Thyroid gland (tissue), 4 donors: ENCODE measurements at places on chromosomes 16 and 17.

- no peaks in the 10 kb centered on the region for H3K36me3 ChIP-seq
- H3K4me3 ChIP-seq = no peak overlapping the region
- H3K27ac ChIP-seq = no peak overlapping the region
- no peaks in the 10 kb centered on the region for H3K4me1 ChIP-seq
- DNase-seq = no peak
Observed at GRCh38 chr17:72613396-72613795, 479.1 kb downstream of the SLC39A11 start.

DNA sequence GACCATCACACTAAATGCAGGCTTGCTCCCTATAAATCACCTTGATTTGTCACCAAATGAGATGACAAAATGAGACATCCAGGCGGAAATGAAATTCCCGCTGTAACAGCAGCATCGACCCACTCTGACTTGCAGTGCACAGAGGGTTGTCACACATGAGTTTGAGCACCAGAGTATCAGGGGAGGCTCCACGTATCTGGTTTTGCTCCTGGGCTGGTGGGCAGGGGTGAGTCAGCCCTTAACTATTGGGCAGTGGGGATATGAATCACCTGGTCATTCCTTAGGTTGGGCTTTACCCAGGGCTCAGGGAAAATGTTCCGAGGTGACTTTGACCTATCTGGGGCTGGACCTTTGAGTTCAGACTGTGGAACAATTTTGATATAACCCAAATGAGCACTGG, 245.2 kb upstream of the CCL2 start:
- no peaks in the 10 kb centered on the region for H3K4me1 ChIP-seq
- H3K27ac ChIP-seq = no peak overlapping the region
- no peak for DNase-seq
- H3K4me3 ChIP-seq = no peak overlapping the region
- H3K27me3 ChIP-seq = no peaks in the 10 kb centered on the region

DNA sequence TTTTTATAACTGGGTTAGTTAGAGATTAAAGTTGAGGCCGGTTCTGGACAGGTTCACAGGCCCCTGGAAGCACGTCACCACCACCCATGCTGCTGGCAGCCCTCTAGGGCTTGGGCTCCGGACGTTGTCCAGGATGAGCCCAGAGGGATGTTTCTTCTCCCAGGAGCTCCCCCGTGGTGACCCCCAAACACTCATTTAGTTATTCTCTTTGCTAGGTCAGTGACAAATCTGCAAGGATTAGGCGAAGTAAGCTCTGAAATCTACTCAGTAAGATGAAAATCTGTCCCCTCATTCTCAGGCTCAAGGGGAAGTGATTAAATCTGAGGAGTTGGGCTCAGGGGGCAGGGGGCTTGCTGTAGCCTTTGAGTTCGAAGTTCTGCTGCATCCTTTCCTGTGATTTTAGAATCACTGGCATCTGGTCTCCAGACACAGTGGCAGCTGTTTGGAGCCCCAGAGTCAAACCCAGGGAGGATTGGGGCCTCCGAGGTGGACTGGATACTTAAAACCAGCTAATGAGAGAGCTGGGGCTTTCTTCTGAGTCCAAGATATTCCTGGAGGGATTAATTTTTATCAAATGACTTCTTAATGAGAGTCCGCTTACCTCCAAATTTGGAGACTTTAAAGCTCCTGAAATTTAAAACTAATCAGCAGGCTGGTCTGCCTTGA, 49.2 kb upstream of the HS3ST2 start:
- H3K36me3 ChIP-seq = no peaks in the 10 kb centered on the region
- H3K4me1 ChIP-seq = no peaks in the 10 kb centered on the region
- DNase-seq = no peak
- no peaks in the 10 kb centered on the region for H3K27me3 ChIP-seq

- H3K4me3 ChIP-seq = no peak overlapping the region
- peaks cover 4% of the 10 kb centered on the region for H3K4me1 ChIP-seq
- no peaks in the 10 kb centered on the region for H3K27me3 ChIP-seq
- no peaks in the 10 kb centered on the region for H3K36me3 ChIP-seq
Observed at GRCh38 chr17:60743799-60744198, 66.1 kb downstream of the BCAS3 start.

DNA sequence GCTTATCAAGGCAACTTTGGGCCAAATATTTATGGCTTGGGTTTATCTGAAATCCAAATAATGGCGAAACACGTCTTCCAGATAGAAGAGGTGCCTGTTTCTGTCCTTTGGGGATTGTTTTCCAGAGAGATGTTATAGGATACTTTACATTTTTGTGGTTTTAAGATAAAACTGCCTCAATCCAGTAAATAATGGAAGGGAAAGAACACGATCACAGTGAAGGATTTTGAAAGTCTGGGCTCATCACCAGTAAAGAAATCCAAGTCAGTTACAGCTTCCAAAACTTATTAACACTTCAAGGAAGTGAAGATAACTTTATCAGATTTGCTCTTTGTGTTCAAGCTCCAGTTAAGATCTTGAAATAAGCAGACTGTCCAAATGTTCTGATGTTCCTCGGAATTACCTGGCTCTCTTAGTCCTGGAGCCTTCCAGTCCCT, 30.1 kb downstream of the DNAH2 start:
- no peak overlapping the region for H3K4me3 ChIP-seq
- H3K36me3 ChIP-seq = no peaks in the 10 kb centered on the region
- H3K27ac ChIP-seq = no peak overlapping the region
- H3K27me3 ChIP-seq = no peaks in the 10 kb centered on the region
- DNase-seq = no peak
- H3K4me1 ChIP-seq = no peaks in the 10 kb centered on the region

DNA sequence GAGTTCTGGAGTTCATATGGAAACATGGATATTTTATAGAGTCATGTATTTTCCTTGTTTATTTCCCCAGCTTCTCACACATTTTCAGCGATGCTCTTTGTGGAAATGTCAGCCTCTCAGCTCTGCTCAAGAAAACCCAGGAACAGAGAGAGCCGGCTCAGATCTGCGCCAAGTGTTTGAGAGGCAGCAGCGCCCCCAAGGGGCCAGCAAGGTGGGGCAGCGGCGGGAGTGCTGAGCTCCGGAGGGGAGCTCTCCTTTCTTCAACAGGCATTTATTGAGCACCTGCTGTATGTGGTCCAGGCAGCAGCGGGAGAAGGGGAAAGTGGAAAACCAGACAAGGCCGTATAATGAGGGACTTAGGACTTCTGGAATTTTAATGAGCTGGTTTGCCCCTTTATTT, 421.1 kb upstream of the C16orf82 start:
- H3K36me3 ChIP-seq = no peaks in the 10 kb centered on the region
- no peak overlapping the region for H3K4me3 ChIP-seq
- no peaks in the 10 kb centered on the region for H3K27me3 ChIP-seq
- peaks cover 5% of the 10 kb centered on the region for H3K4me1 ChIP-seq
- H3K27ac ChIP-seq = no peak overlapping the region

DNA sequence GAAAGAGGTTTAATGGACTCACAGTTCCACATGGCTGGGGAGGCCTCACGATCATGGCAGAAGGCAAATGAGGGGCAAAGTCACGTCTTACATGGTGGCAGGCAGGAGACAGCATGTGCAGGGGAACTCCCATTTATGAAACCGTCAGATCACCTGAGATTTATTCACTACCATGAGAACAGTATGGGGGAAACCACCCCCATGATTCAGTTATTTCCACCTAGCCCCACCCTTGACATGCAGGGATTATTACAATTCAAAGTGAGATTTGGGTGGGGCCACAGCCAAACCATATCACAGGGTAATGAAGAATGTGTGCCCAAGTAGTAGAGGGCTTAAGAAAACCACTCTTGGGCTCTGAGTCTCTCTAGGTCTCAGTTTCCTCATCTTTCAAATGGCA, 85.1 kb downstream of the PRKCB start:
- H3K4me1 ChIP-seq = no peaks in the 10 kb centered on the region
- no peak overlapping the region for H3K27ac ChIP-seq
- no peak for DNase-seq
- no peaks in the 10 kb centered on the region for H3K36me3 ChIP-seq
- no peaks in the 10 kb centered on the region for H3K27me3 ChIP-seq

GRCh38 chr17:9022573-9023391, 1.5 kb downstream of the NTN1 start:
- no peak overlapping the region for H3K27ac ChIP-seq
- peak overlapping the region; percentile 49 for H3K4me3 ChIP-seq
- H3K4me1 ChIP-seq = peaks cover 15% of the 10 kb centered on the region

GRCh38 chr17:36089888-36090836, at the start of gene CCL3:
Gene CCL3, minus strand, starts transcription at chr17:36090143. Its CDS starts 85 bp downstream, at chr17:36090058.
- no peaks in the 10 kb centered on the region for H3K36me3 ChIP-seq
- no peaks in the 10 kb centered on the region for H3K27me3 ChIP-seq
- DNase-seq = no peak
- no peaks in the 10 kb centered on the region for H3K4me1 ChIP-seq
- no peak within 1 kb of the TSS for H3K4me3 ChIP-seq

DNA sequence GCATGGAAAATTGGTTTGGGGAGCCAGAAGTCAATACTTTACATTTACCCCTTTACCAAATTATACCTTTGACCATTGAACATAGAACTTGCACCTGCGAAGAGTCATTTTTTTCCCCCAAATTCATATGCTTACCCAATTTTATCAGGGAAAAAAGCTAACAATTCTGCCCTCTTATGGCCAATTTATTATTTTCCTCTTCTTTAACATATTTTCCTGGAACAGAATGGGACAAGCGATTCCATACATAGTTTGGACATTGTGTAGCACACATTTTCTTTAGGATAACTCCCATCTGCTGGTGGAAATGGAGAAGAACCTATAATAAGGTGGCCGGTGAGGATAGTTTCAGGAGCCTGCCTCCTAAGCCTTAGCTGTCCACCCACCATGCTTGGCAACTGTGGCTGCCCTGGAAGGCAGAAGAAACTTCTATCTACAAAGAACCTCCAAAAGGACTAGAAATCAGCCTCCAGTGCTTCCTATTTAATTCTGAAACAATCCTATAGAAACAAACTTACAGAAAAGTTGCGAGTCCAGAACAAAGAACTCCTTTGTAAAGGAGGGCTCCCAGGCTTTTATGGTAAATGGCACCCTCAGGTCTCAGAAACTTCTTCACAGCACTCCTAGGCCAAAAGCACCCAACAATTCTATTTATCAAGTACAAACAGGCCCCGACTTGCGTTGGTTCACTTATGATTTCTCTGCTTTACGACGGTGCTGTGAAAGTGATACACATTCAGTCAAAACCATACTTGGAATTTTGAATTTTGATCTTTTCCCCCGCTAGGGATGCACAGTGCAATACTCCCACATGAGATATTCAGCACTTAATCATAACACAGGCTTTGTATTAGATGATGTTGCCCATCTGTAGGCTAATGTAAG, 64.1 kb upstream of the CACNG4 start:
- no peaks in the 10 kb centered on the region for H3K4me1 ChIP-seq
- no peak overlapping the region for H3K4me3 ChIP-seq
- no peak overlapping the region for H3K27ac ChIP-seq
- no peaks in the 10 kb centered on the region for H3K27me3 ChIP-seq

DNA sequence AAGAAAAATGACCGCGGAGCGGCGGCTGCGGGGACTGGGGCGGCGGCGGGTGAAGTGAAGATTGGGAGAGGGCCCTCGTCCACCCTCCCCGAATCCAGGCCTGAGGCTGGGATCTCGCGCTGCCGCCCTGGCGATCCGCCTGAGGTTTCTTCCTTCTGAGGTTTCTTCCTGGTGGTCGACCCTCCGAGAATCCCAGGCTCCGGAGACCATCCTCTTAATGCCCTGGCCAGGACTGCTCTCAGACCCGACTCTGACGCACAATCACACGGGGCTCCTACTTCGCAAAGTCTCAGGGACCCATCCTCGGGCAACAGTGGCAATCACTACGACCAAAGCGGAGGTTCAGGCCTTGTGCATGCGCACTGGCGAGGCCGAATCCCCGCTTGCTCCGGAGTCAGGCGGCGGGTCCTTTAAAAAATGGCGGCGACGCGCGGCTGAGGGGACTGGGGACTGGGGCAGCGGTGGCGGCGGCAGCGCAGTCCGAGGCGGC, 18.0 kb upstream of the KCNJ18 start:
- H3K4me1 ChIP-seq = no peaks in the 10 kb centered on the region
- no peaks in the 10 kb centered on the region for H3K27me3 ChIP-seq
- H3K36me3 ChIP-seq = no peaks in the 10 kb centered on the region
- no peak overlapping the region for H3K27ac ChIP-seq

- H3K27ac ChIP-seq = no peak overlapping the region
- no peaks in the 10 kb centered on the region for H3K27me3 ChIP-seq
- H3K4me1 ChIP-seq = peaks cover 18% of the 10 kb centered on the region
- no peak overlapping the region for H3K4me3 ChIP-seq
Observed at GRCh38 chr17:78180508-78180907, 6.3 kb downstream of the TK1 start.

- H3K27ac ChIP-seq = no peak overlapping the region
- H3K27me3 ChIP-seq = no peaks in the 10 kb centered on the region
- no peak overlapping the region for H3K4me3 ChIP-seq
- H3K4me1 ChIP-seq = no peaks in the 10 kb centered on the region
Observed at GRCh38 chr16:69514356-69514755, 51.4 kb upstream of the NFAT5 start.

DNA sequence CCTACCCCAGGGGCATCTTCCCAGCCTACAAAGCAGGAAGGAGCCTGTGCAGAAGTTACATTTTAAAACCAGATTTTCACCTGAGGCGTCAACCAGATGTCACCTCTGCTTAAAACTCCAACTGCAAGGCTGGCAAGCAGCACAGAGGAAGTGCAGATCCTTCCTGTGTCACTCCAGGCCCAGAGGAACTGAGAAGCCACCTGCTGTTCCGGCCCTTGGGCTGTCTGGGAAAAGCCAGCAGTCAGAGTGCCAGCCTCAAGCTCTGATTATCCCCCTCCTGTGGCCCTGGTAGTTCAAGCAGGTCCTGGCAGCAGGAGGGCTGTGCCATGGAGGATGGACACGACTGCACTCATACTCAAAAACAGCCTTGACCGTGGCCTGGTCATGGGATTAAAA, 10.2 kb downstream of the POLR2C start:
- H3K36me3 ChIP-seq = peaks cover 48% of the 10 kb centered on the region
- no peak for DNase-seq
- no peak overlapping the region for H3K4me3 ChIP-seq
- peaks cover 32% of the 10 kb centered on the region for H3K4me1 ChIP-seq
- H3K27ac ChIP-seq = no peak overlapping the region

DNA sequence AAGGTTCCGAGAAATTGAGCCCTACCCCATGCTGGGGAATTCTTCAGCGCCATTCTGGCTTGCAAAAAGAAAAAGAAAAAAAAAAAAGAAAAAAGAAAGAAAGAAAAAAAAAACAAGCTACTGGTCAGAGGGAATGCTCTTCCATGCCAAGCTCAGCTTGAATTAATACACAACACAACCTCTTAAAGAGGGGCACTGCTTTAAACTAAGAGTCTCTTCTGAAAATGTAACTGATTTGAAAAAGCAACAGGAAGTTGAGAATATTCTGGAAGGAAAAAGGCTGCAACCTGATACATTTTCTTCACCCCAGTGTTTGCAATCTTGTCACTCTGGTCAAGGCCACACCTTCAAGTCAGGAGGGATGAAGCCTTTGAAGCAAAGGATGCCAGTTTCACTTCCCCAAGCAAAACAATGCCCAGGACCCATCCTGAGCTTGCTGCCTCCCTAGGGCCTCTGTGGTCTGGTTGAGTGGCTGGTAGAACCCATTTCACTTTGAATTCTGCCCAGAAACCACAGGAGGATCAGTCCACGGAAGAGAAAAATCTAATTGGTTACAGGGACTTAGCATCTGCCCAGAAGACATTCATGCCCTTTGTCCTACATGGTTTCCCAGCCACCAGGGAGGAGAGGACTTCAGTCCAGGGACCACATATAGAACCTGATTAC, 389.7 kb downstream of the SOX9 start:
- H3K4me1 ChIP-seq = peaks cover 26% of the 10 kb centered on the region
- no peaks in the 10 kb centered on the region for H3K36me3 ChIP-seq
- DNase-seq = no peak
- peak overlapping the region; percentile 58 for H3K27ac ChIP-seq
- no peaks in the 10 kb centered on the region for H3K27me3 ChIP-seq

- H3K36me3 ChIP-seq = no peaks in the 10 kb centered on the region
- no peaks in the 10 kb centered on the region for H3K27me3 ChIP-seq
- no peak overlapping the region for H3K4me3 ChIP-seq
Observed at GRCh38 chr17:73617501-73617900, 26.7 kb downstream of the SDK2 start.
